ENCODE measurements at places on chromosomes 16 and 17.

- no peak for DNase-seq
Measured at GRCh38 chr17:50198026-50198669, 3.3 kb downstream of the COL1A1 start.

- DNase-seq, result no peak
Measured at GRCh38 chr17:50779747-50780353, 12.5 kb upstream of the ANKRD40CL start.

GRCh38 chr17:45704251-45704650, 79.9 kb upstream of the CRHR1 start:
- DNase-seq, result no peak

GRCh38 chr17:73638556-73638955, 5.7 kb downstream of the SDK2 start:
- DNase-seq, result no peak

GRCh38 chr16:67710607-67711006, 8.5 kb downstream of the GFOD2 start:
- DNase-seq, result no peak

GRCh38 chr16:76278086-76278485, 885 bp downstream of the CNTNAP4 start:
- no peak for DNase-seq

DNA sequence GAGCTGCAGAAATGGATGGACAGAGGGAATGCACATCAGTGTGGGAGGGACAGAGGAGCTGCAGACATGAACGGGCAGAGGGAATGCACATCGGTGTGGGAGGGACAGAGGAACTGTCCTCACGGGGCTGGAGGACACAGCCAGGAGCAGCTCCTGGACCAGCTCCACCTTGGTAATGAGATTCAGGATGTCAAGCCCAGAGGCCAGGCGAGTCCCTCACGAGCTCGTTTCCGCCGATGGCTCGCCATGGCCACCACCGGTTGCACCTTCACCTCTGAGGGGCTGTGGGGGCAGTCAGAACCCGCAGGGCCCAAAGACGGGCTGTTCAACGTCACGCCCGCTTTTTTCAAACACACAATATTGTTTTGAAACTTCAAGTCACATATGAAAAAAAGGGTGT, 56.2 kb downstream of the RPH3AL start:
- no peak for DNase-seq

DNA sequence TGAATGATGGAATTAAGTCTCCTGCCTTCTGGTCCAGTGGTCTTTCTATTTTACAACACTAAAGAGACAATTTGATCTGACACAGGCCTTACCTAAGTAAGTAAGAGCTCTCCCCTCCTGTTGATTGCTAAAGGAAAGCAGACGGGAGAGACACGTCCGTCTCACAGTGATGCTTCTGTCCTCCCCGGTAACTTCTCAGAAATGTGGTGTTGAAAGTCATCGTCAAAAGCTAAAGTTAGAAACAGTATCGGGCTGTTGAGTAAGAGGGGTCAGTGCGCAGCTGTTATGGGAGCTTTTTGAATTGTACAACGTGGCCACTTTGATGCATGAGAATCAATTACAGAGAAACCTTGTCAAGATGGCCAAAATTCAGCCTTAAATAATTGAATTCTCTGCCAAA, 1.9 kb upstream of the RBFOX1 start:
- no peak for DNase-seq

GRCh38 chr17:79230576-79230975, 156.0 kb downstream of the ENGASE start:
- DNase-seq, result no peak

- DNase-seq, result no peak
Measured at GRCh38 chr16:58789351-58789750, 55.2 kb upstream of the GOT2 start.

GRCh38 chr17:74123350-74123749, 80.1 kb upstream of the RPL38 start:
- DNase-seq, result no peak

DNA sequence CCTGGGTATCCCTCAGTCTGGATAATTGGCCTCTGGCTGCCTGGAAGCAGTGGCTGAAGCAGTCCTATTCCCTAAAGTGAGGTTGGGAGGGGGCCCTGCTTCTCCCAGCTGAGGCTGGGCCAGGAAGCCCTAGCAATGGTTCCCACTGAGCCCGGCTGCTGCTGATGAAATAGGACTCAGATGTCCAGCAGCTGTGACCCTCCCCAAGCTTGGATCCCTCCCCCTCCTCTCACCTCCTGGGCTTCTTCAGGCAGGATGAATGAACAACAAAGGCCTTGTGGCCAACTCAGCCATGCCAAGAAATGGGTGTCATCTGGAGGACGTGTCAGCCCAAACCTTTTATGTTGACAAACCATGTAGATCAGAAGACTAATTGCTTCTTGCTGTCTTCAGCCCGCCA, 42.0 kb downstream of the AXIN2 start:
- no peak for DNase-seq

DNA sequence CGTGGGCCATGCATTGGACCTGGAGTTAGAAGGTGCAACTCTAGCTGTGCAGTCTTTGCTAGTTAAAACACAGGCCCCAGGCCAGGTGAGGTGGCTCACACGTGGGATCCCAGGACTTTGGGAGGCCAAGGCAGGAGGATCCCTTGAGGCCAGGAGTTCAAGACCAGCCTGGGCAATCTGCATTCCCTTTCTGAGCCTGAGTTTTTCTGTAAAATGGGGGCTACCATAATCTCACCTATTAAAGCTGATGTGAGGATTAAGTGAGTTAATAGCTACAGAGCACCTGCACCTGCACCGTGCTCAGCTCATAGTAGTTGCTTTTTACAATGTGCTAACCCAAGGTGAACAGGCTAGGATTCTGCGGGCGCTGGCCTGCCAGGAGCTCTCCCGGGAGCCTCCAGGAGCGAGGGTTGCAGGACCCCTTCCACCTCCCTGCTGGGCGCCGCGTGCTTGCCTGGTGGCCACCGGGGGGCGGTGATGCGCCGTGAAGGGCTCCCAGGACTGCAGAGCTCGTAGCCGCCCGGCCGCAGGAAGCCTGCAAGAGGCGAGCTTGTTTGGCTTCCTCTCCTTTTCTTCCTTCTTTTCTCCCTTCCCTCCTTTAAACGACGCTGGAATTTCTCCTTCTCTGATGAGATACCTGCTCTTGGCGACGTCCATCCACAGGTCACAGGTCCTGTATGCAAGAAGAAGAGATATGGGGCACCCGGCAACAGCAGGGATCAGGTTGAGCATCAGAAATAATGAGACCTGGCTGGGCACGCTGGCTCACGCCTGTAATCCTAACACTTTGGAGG, 51.3 kb downstream of the ZFP90 start:
- DNase-seq, result no peak

GRCh38 chr17:79645022-79645776, 34.3 kb upstream of the RBFOX3 start:
- no peak for DNase-seq

DNA sequence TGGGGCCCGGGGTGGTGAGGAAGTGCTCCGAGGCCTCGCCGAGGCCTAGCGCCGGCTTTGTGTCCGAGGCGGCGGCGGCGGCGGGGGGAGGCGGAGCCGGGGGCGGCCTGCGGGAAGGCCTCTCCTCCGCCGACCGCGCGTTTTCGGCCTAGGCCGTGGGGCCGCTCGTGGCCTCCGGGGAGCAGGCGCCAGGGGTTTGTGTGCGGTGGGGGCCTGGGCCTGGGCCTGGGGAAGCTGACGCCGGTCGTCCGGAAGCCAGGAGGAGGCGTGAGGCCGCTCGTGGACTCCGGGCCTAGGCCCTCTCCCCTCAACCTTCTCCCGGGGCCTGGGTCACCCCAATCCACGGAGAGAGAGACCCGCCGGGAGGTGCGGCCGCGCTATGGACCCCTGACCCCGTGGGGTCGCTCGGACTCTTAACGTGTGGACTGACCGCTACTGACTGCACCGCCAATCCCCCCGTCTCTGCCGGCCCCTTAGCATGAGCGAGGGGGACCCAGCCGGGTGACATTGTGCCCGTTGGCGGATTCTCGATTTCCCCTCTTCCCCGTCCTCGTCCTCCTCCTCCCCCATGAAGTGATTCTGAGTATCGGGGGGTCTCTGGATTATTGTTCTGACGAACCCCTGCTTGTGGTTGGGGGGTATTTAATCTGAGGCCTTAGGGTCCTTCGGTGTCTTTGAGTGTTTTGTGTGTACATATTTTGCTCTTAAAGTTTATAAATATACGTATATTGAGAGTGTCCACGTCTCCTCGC, 660 bp downstream of the RBBP6 start:
- DNase-seq, result no peak

DNA sequence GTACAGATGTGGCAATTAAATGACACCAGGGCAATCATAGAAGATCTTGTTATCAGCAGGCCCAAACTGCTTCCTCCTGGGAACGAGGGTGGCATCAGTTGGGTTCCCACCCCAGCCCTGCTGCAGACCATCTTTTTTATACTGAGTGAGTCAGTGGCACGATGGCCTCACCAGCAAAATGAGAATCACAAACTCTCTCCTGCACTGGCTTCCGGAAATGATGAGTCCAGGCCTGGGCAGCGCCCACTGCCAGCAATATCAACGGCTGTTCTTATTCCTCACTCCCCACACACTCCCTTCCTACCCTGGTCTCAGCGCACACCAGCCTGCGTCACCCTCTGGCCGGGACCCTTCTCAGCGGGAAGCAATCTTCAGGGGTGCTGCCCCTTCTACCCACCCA, 340.3 kb downstream of the FOXL1 start:
- no peak for DNase-seq

DNA sequence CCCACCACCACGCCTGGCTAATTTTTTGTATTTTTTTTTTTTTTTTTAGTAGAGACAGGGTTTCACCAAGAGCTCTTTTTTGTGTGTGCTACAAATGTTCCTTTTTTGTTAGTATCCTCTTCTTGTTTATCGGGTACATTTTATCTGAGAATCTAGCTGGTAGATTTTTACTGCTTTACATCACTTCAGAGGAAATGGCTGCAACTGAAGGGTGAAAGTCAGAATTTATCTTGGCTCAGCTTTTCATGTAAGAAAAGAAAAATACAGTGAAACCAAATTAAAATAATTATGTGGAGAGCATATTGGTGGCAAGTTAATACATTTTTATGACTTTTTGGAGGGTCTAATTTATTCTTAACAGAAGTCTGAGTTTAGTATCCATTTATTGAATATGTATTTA, 26.0 kb downstream of the CBFB start:
- DNase-seq, result no peak

GRCh38 chr17:29212681-29213121, 32.5 kb upstream of the MYO18A start:
- no peak for DNase-seq

GRCh38 chr17:50588391-50589049, 28.0 kb downstream of the CACNA1G start:
- DNase-seq, result no peak

- DNase-seq, result no peak
Measured at GRCh38 chr16:29736112-29736511, 9.7 kb downstream of the C16orf54 start.

GRCh38 chr16:3431779-3432219, 11.5 kb downstream of the ZNF597 start:
- no peak for DNase-seq

DNA sequence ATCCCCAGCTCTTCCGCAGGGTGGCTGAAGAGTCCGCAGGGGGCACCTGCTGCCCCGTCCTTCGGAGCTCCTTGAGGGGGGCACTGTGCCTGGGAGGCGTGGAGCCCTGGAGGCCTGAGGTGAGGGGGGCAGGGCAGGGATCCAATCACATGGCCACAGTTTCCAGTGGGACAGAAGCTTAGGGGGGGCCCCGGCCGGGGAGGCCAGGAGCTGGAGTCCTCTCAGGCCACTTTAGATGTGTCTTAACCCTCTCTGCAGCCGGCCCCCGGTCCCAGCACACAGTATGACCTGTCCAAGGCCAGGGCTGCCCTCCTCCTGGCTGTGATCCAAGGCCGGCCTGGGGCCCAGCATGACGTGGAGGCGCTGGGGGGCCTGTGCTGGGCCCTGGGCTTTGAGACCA, 10.8 kb downstream of the ZNF213 start:
- no peak for DNase-seq

DNA sequence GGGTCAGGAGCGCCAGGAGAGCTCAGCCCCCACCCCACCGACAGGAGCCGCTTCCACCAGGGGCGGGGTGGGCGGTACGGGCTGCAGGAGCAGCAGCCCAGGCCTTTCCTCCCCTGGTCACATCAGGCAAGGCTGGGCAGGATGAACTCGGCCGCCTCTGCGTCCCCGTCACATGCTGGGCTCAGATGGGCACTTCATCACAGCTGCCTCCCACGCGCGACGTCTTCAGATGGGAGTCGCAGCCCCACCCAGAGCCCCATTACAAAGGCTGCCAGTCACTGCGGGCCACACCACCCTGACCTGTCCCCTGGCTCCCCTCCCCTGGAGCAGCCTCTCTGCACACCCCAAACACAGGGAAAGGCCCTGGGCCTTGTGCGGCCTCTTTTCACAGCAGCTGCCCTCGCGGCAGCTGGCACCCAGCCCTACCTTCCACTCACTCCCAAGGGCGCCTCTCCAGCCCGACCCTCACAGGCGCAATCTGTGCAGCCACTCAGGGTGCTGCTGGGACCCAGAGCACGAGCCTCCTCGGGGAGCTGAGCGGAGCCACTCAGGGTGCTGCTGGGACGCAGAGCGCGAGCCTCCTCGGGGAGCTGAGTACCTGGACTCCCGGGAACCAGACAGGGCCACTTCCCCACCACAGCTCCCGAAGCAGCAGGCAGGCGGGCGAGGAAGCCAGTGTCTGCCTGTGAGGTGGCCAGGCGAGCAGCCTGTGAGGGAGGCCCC, 4.7 kb downstream of the ZNF598 start:
- no peak for DNase-seq

GRCh38 chr16:85394456-85395206, 218.5 kb upstream of the GSE1 start:
- no peak for DNase-seq

- DNase-seq, result no peak
Measured at GRCh38 chr17:55089256-55089655, 120.7 kb downstream of the STXBP4 start.

DNA sequence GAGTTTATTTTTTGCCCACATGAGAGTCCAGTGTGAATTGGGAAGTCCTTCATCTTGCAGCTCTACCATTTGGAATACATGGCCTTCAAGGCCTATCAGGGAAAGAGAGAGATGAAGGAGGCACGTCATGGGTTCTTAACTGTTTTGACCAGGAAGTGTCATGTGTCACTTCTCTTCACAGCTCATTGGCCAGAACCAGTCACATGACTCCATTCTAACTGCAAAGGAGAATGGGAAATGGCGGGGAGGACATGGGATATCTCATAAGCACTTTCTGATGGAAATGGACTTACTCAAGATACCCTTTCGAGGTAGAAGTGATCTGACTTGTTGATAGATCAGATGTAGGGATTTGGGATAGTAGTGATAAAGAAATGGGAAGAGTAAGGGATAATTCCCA, 57.9 kb upstream of the CES5A start:
- DNase-seq, result no peak

DNA sequence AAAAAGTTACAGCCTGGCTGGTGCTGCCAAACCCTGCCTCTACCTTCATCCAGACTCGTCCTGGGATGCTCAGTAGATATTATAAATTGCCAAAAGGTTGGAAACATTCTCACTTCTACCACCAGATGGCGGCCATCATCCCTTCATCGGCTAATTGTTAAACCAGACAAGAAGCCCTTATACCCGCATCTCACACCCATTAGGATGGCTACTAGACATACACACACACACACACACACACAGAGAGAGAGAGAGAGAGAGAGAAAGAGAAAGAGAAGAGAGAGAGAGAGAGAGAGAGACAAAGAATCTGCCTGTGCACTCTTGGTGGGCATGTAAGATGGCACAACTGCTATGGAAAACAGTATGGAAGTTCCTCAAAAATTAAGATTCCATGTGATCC, 15.0 kb upstream of the SCIMP start:
- peak; percentile 37 for DNase-seq

Measured in glomerular endothelial cell (primary cell).